MCF 10A (cell line): ENCODE measurements at places on chromosomes 12 and 14.
A peak's percentile ranks its signal among the peaks of the same experiment; 100 is the strongest.

- no peak for DNase-seq
Measured at GRCh38 chr12:56160193-56160763, 2.1 kb downstream of the MYL6 start.

- peak; percentile 14 for DNase-seq
Measured at GRCh38 chr12:113601656-113602263, 130.1 kb upstream of the LHX5 start.

GRCh38 chr14:52790756-52791222 is 618 bp downstream of the GNPNAT1 start:
- DNase-seq: no peak

DNA sequence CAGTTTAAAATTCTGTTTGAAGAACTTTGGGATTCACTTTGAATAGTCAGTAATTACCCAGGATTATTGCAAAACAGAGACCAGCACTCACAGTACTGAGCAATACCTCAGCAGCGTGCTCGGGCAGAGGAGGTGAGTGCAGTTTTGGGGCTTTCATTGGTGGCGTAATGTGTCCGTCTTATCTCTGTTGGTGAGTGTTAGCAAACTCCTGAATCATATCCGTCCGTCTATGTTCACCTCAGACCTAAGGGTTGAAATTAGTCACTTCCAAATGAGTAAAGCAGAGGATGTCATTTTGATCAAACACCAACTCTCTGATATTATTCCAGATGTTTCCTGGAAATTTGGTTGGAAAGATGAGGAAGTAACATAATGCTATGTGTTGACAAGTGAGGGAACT is 82.8 kb downstream of the BORCS5 start:
- DNase-seq: peak; percentile 94

DNA sequence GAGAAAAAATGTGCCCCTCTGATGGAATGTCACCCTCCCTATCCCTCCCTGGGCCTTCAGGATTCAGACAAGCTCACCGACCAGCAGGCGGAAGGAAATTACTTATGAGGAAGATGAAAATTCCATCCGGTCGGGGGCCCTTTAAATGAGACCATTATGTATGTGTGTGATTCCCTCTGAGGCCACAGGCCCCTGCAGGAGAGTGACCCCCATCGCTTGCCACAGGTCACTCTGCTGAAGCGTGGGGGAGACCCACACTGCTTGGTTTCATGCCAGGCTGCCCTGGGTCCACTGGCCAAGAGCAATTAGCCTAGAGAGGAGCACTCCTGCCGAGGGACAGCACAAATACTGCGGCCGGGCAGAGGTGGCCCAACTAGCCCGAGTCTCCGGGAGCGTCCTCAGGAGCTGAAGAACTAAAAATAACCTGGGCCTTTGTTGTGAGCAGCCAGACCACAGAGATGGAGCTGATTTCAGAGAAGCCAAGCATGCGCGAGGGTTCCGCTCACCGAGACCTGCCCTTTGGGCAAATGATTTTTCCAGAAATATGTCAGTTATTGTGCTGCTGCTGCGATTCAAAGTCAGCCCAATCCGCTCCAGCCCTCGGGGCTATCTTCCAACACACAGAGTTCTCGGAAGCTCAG is 276.4 kb downstream of the DPF3 start:
- no peak for DNase-seq
